Epithelial cell of prostate (primary cell): ENCODE measurements at places on chromosomes 4 and X.

DNA sequence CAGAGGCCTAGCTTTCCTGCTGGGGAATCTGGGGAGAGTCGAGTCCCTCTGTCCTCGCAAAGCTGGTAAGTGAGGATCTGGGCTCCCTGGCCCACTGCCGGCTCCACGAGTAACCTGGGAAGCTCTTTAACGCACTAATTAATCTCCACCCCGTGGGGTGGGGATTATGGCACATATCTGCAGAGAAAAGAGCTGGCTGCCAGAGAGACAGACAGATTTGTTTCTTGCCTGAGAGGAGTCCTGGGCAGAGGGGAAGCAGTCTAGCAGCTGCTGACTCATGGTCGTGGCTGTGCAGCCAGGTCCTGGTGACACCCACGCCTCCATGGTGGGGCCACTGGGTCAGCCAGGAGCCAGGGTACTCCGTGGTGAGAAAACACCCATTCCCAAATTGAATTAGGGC, 14.0 kb downstream of the SORCS2 start:
- no peak for DNase-seq

DNA sequence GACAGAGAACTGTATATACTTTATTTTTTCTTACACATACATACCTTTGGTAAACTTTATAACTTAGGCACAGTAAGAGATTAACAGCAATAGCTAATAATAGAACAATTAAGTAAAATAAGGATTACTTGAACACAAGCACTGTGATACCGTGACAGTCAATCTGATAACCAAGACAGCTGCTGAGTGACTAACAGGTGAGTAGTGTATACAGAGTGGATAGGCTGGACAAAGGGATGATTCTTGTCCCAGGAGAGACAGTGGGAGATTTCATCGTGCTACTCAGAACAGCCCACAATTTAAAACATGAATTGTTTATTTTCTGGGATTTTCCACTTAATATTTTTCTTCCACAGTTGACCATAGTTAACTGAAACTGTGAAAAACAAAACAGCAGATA, 411.8 kb downstream of the PPP1R2C start:
- no peak for DNase-seq

- DNase-seq: no peak
These were observed 229.6 kb upstream of the AGA start for GRCh38 chr4:177671845-177672244.

DNA sequence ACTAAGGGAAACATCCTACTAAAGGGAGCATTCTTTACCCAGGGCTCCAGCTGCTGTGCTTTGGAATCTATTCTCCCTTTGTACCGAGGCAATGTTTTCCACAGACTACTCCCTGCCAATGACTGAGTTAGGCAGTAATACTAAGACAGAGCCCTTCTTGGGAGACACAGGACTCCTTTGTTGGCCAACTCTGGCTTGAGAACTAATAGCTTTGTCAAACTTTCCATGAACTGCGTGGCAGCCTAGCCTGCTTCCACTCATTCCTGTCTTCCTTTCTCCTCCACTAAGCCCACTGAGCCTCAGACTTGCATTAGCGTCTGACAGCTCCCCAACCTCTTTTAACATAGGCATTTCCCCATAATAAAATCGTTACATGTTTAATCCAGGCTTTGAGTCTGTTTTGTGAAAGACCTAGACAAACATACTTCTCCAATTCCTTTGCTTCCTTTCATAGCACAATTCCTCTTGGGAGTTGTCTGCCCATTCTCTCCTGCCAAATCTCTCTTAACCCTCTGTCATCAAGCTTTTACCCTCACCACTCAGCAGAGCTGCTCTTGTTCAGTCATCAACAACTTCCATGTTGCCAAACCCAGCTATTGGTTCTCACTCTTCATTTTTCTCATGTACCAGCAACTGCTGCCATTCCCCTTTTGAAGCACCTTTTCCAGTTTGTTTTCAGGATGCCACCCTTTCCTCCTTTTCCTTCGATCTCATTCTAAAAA, 300.3 kb upstream of the IGFBP7 start:
- DNase-seq: no peak

DNA sequence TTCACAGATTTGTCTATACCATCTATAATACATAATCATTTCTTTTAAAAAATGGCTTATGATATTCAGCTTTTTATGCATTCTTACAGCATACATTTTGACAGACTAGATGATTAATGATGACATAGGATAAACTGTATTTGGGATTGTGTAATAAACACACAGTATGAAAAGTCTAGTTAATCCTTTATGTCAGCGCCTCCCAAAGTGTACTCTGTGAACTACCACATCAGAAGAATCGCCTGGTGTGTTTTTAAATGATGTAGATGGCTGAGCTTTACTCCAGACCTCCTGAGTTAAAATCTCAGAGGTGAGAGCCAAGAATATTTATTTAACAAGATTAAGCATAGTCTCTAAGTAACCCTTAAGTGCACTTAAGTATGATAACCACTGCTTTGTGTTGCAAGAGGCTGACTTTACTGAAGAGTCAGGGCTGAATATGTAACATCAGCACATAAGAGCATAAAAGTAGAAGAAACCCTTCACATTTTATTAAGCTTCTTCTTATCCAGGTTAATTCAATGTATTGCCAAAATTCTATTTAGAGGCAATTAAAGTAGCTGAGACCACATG, 104.2 kb downstream of the ANK2 start:
- peak; percentile 8 for DNase-seq

DNA sequence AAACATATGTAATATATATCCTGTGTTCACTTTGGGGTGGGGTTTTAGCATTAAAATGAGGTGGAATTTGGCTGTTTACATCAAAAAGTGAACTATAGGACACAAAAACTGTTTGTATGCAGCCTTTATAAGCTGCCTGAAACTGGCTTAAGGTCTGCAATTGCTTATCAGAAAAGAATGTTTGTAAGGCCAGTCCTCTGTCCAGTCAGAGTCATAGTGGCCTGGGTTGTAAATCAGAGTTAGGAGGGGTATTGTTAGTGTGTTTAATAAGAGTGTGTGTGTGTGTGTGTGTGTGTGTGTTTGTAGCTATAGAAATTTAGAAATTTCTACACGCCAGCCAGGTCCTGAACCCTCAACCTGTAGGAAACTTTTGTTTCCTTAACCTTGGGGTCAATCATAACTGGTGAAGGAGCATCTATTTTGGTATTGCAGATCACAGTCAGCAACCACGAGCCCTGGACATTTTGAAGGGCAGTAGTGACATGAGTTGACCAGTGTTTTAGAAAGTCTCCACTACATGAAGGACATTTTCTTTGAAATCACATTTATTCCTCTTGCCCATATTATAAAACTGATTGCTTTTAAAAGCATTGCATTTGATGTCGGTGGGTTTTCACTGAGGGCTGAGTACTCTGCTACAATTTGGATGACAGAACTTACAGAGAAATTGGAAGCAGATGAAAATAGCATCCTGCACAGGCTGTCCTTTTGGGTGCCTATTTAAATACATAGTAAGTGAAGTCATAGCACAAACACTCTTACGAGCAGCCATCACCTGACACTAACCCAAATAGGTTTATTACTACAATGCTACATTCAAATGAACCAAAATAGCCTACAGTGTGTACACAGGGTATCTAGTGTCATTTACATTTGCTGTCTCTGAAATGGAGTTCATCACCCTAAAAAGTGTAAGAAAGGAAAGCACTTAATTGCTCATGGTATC, 11.2 kb upstream of the TMEM154 start:
- DNase-seq: no peak

GRCh38 chrX:148611993-148612392, 111.6 kb downstream of the AFF2 start:
- no peak for DNase-seq

- no peak for DNase-seq
These were observed 308.0 kb downstream of the PPP3CA start for GRCh38 chr4:101039367-101039766.

- DNase-seq: no peak
These were observed 22.9 kb downstream of the FHL1 start for GRCh38 chrX:136170139-136170800.

DNA sequence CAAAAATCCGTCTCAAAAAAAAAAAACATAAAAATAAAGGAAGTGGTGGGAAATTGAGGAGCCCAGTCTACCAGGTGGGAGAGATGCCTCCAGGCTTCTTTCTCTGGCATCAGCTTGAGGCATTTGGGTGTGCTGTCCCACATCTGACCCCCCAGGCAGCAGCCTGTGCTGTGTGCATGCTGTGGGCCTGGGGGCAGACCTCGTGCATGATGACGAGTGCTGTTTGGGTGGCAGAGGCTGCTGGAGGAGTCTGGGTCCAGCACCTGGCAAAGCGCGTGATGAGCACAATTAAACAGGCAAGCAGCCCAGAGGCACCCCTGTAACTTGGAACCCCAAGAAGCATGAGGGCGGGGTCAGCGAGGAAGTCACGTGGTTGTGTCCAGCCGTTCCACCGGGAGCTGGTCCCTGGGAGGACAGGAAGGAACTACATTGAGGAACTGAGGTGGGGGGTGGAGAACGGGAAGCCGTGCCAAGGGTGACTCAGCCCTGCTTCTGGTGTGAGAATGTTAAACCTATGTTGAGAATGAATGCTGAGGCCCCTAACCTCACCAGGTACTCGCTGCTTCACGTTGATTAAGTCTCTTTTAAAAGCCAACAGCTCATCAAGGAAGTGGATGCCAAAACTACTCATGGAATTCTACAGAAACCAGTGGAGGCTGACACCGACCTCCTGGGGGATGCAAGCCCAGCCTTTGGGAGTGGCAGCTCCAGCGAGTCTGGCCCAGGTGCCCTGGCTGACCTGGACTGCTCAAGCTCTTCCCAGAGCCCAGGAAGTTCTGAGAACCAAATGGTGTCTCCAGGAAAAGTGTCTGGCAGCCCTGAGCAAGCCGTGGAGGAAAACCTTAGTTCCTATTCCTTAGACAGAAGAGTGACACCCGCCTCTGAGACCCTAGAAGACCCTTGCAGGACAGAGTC, 6.1 kb downstream of the TACC3 start:
- peak; percentile 71 for DNase-seq

GRCh38 chr4:7960017-7960789, 20.5 kb upstream of the AFAP1 start:
- DNase-seq: peak; percentile 65

- DNase-seq: no peak
These were observed 27.9 kb upstream of the NAF1 start for GRCh38 chr4:163194593-163194992.

- no peak for DNase-seq
These were observed 222.8 kb downstream of the FRMPD4 start for GRCh38 chrX:12360986-12361598.

- no peak for DNase-seq
These were observed 159.3 kb downstream of the PTCHD1 start for GRCh38 chrX:23493941-23494374.

GRCh38 chr4:46656071-46656470, 253.0 kb downstream of the COX7B2 start:
- DNase-seq: no peak

GRCh38 chr4:84496706-84497503, 2.2 kb downstream of the NKX6-1 start:
- no peak for DNase-seq

DNA sequence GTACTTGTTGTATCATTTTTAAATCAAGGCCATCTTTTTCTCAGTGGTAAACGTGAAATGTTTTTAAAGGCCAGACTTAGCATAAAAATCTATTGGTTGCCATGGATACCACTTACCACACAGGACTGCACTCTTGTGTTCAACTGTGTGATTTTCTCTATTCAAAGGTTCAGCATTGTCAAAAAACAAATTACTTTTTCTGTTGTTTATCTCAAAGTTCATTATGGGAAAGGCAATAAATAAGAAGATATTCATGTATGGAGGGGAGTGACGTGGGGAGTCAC, 231.0 kb upstream of the GATB start:
- no peak for DNase-seq

DNA sequence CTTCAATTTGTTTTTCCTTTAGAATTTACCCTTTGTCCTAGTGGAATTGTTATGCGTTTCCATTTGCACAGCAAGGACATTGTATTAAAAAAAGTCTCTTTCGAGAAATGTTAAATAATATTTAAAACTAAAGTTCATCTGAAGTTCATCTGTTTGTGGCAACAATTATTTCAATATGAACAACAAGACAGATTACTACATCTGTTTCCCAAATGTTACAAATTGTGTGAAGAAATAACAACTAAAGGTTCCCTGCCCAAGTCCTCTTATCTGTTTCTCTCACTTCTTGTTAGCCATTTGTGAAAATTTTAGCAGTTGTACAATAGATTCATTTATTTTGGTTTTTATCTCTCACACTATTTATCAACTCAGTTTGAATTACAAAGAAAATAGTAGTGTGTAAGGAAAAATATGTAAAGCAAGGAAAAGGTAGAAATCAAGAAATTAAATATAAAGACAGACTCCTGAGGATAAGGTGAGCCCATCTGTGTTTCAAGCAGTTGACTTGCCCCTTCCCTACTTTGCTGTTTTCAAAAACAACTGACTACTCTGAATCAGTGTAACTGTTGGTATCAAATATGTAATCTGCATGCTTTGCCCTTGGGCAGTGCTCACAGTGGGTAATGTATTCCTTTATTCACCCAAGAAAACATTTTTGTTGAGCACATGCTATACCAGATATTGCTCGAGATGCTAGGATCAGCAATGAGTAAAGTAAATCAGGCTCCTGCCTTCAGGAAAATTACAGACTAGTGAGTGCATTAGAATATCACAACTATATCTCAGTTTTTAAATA, 118.9 kb upstream of the PCDH7 start:
- DNase-seq: no peak

DNA sequence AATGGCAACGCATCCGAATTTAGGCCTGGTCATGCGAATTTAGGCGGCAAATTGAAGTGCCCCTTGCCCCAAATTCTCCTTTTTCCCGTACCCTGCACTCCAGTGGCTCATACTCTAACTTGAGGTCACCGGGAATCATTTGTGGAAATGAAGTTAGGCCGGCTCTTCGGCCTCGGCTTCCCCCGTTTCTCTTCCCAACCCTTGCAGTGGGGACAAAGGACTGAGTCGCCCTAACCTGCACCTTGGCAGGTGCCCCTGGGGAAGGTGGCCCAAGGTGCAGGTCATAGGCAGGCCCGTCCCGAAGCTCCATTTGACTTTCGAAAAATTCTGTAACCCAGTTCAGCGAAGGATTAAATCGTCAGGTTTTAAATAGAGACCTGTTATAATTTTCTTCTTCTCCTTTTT, 811 bp downstream of the SRD5A3 start:
- DNase-seq: no peak

GRCh38 chr4:158159054-158159717, 13.6 kb downstream of the GASK1B start:
- DNase-seq: peak; percentile 80
